ENCODE measurements at places on chromosomes 1 and 21.

DNA sequence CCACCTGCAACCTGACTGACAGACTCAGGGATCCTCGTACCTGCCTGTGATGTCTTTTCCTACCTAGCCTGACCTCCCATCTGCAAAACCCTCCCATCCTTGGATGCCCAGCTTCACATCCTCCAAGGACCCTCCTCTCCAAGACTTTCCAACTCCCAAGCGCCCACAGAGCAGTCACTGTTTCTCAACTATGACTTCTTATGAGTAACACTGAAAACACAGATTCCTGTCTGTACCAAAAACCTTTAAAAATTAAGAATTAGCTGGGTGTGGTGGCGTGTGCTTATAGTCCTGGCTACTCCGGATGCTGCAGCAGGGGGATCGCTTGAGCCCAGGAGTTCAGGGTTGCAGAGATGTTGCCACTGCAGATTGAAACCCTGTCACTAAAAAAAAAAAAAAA is 181.9 kb downstream of the PSMG1 start:
- no peak for DNase-seq

GRCh38 chr1:220077887-220078286 is 11.7 kb downstream of the BPNT1 start:
- no peak for DNase-seq

- no peak for DNase-seq
Measured at GRCh38 chr1:79662596-79662995, 656.1 kb upstream of the ADGRL4 start.

GRCh38 chr1:214186103-214186824 is 94.7 kb upstream of the SMYD2 start:
- DNase-seq: no peak

GRCh38 chr1:91804546-91805023 is 81.4 kb downstream of the TGFBR3 start:
- no peak for DNase-seq

- no peak for DNase-seq
Measured at GRCh38 chr1:151585622-151586021, 26.2 kb upstream of the SNX27 start.

All from GM20000 (cell line).